ENCODE measurements at places on chromosomes 6 and 20.

DNA sequence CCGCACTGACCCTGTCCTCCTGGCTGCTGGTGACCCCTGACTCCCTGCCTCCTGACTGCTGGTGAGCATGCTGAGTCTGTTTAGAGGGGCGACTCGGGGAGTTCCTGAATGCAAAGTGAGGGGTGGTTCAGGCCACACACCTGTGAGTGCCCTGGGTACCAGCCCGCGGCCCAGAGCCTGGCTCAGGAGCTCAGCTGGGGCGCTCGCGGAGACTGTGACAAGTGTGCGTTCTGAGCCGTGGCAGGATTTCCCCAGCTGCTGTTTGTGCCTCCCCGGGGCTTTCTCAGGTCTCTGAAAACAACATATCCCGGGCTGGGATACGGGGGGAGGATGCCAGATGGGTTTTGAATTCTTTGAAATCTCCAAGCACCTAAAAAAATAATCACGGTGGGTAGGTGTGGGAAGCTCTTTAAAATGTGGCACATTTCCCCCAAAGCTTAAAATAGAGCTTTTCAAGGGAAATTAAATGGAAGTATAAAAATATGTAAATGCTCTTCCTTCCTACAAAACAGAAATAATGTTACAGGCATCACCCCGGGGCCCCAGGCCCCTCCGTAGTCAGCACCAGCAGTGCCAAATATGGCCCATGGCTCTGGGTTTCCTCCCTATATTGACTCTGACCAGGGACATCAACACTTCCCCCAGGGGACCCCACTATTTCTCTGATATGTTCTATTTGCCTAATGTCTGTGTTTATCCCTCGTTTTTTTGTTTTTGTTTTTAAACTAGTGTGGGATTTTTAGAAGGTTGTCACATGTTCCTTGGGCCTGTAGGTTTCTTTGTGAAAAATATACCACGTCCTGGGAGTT is 49.9 kb upstream of the TAGAP start:
- DNase-seq = no peak

DNA sequence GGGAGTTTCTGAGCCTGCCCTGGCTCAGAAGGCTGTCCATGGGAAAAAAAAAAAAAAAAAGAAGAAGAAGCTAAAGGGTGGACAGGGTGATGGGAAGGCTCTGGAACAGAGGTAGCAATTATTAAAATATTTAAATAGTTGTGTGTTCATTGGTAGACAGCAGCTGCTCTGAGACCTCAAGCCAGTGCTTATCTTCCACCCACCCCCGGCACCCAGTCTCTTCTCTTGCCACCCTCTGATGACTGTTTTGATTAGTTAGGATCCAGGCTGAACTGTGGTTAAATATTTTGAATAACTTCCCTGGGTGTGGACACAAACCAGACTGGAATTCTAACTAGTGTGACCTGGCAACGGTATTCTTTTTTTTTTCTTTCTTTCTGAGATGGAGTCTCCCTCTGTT is 16.9 kb upstream of the SRSF3 start:
- DNase-seq = no peak

- no peak for DNase-seq
Measured at GRCh38 chr20:13681248-13682125, 42.8 kb upstream of the TASP1 start.

GRCh38 chr6:30091577-30092381 is 16.2 kb upstream of the RNF39 start:
- DNase-seq = no peak

DNA sequence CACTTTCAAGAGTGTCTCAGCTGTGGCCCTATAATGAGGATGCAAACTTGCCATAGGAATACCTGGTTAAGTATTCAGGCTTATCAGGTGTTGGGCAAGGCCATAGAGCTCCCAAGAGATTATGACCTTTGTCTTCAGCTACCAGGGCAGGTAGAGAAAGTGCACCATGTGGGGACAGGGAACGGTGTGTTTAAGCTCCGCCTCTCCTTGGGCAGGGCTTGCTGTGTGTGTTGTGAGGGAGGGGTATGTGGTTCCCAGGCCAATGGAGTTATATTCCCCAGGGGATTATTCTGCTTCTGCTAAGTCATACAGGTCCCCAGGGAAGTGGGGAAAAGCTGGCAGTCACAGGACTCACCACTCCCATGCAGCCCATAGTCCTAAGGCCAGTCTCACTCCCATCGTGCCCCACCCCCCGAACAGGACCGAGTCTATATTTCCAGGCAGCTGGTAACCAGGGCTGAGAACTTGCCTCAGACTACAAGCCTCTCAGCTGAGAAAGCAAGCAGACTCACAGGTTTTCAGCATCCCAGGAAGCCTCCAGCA is 660.2 kb downstream of the HTR1B start:
- DNase-seq = no peak

- DNase-seq = peak; percentile 43
Measured at GRCh38 chr6:139230391-139230840, 61.4 kb downstream of the TXLNB start.

GRCh38 chr20:39010496-39010895 is 48.4 kb downstream of the DHX35 start:
- no peak for DNase-seq

DNA sequence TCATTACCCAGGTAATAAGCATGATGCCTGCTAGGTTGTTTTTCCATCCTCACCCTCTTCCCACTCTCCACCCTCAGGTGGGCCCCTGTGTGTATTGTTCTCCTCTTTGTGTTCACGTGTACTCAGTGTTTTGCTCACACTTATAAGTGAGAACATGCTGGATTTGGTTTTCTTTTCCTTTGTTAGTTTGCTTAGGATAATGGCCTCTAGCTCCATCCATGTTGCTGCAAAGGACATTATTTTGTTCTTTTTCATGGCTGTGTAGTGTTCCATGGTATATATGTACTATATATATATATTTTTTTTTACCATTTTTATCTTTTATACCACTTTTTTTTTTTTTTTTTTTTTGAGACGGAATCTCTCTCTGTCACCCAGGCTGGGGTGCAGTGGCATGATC is 71.9 kb downstream of the RSPH3 start:
- no peak for DNase-seq

DNA sequence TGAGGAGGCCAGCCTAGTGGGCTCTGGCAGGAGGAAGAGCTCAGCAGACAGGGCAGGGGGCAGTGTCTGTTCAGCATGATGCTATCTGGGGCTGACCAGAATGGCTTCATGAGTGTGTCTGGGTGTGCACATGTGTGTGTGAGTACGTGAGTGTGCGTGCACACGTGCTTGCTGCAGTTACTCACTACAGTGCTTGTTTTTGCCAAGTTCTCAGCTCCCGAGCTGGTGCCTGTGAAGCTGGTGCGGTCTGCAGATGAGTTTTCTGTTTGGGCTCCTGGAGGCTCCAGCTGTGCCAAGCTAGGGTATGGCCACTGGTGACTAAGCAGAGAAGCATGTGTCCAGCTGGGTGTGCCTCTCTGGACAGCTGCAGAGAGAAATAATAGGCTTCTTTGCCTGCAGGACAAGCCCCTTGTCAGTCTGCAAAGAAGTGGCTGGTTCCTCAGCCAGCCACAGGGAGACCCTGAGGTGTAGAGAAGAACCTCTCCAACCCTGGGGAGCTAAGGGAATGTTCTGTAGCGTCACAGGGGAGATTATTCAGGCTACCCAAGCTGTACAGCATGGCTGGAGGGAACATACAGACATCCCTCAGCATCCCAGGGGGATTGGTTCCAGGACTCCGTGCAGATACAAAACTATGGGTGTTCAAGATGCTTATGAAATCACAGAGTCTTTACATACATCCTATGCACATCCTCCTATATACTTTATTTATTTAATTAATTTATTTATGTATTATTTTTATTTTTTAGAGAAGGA is 40.2 kb upstream of the FAM50B start:
- no peak for DNase-seq

- no peak for DNase-seq
Measured at GRCh38 chr6:52285177-52286068, 881 bp upstream of the MCM3 start.

DNA sequence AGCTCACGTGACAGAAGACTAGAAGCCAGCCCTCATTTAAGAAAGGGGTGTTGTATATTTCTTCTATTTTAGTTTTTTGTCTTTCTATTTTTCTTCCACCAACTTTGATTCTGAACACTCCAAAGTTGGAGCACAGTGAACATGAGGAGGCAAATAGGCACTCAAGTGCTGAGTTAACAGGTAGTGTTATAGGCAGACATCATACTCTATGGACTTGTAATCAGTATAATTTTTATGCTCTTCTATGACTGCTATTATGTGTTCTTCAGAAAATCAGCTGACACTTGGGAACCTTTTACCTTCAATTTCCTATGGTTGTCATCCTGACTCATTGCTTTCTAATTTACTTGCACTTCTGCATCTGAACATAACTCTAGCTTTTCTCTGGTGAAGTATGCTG is 396.3 kb upstream of the EYS start:
- DNase-seq = no peak

- no peak for DNase-seq
Measured at GRCh38 chr6:3228771-3229565, 1.5 kb upstream of the TUBB2B start.

DNA sequence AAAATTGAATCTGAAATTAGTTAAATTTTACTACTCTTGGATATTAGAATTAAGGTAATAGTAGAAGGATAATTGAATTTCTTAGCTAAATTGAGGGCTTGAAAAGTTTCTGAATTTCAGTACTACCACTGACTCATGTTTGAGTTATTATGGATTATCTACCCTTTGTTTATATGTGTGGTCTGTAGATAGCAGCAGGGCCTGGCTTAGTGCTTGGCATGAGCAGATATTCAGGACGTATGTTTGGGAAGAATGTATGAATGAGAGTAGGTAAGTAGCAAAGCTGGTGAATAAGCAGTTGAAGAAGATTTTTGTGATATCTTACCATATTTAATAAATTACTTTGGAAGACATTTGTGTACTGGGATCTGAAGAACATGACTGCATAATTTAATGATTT is 152.7 kb downstream of the MACROD2 start:
- DNase-seq = no peak

GRCh38 chr6:111769365-111770152 is 103.7 kb downstream of the FYN start:
- DNase-seq = no peak

GRCh38 chr6:146441907-146442306 is 101.7 kb upstream of the RAB32 start:
- DNase-seq = no peak

DNA sequence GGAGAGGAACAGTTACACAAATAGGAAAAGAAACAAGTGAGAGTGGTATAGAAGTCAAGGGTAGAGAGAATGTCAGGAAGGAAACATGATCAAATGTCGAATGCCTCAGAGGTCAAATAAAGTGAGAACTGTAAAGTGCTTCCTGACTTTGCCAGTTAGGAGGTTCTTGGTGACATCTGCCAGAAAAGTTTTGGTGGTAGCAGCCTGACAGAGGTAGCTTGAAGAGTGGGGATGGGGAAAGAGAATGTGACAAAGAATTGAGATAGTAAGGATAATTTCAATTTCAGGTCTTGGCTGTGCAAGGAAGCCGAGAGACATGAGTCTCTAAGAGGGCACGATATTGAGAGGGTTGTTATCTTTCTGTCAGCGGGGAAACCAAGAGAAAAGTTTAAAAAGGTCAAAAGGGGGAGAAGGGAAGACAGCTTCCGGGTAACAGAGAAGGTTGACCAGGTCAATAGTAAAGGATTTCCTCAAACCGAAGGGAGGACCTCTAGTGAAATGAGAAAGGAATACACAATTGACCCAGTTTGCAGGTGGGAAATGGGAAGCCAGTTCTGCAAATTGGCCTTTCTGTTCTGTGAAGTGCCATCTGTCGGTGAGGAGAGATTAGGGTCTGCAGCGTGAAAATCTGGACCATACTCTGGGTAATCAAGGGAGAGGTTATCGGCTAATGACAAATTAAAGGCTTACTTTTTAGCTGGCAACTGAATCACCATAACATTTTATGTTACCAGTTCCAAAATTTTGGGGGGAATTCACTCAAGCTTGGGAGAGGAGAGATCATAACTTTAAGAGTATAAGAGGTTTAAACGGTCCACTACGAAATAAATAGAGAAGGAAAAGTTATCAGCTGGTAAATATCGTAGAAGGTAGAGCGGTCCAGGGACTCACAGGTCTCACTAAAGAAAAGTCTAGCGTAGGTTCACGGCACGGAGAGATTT is 973 bp upstream of the BRD2 start:
- peak; percentile 60 for DNase-seq

DNA sequence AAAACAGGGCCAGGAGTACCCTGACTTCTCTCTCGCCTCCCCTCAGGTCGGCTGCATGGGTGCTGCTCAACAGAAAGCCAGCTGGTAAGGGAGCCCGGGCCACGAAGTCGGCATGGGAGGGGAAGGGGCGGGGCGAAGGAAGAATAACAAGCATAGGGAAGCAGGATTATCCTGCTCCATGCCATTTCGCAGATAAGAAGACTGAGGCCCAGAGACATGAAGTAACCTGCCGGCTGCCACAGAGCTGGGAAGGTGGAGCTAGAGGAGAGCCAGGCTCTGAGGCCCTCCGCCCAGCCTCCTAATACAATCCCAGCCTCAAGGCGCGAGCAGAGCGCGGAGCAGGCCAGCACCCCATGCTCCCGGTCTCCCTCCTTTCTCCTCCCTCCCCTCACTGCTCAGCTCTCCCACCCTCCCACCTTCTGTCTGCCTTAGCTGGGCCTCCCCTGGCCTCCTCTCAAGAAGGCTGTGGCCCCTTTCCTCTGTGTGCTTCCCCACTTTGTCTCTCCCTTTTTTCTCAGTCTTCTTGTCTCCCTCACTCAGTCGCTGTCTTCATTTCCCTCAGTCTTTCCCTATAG is 13.2 kb upstream of the HMGA1 start:
- DNase-seq = no peak

DNA sequence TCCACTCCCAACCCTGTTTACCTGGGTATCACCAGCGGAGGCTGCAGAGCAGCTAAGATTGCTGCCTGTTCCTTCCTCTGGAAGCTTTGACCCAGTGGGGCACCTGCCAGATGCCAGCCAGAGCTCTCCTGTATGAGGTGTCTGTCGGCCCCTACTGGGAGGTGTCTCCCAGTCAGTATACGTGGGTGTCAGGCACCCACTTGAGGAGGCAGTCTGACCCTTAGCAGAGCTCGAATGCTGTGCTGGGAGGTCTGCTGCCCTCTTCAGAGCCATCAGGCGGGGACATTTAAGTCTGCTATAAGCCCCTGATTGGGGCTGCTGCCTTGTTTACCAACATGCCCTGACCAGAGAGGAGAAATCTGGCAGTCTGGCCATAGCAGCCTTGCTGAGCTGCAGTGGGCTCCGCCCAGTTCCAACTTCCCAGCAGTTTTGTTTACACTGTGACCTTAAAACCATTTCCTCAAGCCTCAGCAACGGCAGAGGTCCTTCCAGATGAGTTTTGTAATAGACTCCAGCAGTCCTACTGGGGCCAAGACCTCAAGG is 2.8 kb downstream of the RAET1E start:
- no peak for DNase-seq

DNA sequence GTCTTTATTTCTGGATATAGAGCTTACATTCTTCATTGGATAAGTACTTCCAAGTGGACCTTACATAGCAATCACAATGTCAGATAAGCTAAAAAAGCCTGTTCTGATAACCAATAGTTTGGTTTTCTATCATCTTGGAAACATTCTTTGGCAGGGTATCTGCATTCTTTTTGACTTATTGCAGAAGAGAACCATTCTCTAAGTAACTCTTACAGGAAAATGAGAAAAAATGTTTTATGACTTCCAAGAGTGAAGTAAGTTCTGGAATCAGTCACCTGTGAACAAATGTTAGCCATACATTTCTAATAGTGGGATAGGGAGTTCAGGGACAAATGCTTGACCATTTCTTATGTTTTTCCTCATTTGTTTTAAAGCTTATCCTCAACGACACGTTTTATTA is 564.0 kb downstream of the CD109 start:
- no peak for DNase-seq

Data from CD4-positive, CD25-positive, alpha-beta regulatory T cell (primary cell).